Activated CD4-positive, alpha-beta T cell treated with anti-CD3 and anti-CD28 coated beads, Interleukin-2, amount 50 U/mL, for 4 hours (primary cell): ENCODE measurements at places on chromosomes 2 and 18.

DNA sequence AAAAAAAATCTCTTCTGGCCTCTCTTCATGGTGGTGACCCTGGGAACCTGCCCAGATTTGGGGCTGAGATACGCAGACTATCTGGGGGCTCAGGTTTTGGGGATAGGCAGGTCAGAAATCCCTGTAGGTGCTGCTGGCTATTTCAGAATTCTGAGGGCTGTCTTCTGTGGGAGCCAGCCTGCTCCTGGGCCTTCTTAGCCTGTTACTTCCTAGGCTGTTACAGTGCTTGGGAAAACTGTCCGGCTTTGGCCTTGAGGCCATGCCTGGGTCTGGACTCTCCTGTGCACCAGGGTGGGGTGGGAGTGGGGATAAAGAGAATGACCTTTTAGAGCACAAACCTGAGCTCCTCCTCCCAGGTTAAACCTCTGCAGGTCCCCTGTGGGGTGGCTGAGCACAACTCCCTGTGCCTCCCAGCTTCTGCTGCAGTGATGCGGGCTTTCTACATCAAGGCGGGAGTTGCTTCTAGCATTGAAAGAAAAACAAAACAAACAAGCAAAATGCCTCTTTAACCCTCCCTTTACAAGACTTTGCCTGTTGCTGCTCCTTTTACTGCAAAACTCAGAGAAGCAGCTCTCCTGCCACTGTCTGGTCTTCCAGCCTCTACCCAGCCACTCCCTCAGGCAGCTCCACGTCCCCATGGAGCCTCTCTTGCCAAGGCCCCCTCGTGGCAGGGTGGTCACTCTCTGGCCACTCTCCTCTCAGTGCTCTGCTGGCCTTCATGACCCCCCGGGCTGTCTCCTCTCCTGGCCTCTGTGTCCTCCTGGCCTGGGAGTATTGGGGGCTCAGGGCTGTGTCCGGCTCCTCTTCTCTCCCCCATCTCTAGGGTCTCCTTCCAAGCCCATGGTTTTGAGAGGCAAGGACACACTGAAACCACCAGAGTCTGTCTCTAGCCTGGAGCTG is 293.0 kb upstream of the HS6ST1 start:
- DNase-seq = no peak

DNA sequence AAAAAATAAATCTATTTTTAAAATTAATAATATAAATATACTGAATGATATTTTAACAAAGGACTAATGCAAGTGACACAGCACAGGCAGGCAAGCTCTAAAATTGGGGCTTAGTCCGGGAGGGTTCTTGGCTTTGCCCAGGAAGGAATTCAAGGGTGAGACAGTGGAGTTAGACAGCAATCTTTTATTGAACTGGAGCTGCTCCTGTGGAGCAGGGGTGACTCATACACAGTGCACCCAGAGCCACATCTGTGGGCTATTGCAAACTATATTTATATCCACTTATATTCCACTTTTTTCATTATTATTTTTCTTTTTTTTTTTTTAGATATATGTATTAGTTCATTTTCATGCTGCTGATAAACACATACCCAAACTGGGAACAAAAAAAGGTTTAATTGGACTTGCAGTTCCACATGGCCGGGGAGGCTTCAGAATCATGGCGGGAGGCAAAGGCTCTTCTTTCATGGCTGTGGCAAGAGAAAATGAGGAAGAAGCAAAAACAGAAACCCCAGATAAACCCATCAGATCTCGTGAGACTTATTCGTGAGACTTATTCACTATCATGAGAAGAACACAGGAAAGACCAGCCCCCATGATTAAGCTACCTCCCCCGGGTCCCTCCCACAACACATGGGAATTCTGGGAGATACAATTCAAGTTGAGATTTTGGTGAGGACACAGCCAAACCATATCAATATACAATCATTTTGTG is 437.1 kb downstream of the BCL11A start:
- DNase-seq = no peak

DNA sequence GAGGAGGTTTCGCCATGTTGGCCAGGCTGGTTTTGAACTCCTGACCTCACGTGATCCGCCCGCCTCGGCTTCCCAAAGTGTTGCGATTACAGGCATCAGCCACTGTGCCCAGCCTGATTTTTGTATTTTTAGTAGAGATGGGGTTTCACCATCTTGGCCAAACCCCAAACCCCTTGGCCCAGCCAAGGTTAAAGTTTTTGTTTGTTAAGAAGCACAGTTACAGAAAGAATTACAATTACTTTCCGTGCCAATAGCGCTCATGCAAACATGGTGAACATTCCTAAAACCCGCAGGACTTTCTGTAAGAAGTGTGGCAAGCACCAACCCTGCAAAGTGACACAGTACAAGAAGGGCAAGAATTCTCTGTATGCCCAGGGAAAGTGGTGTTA is 26.1 kb downstream of the ITSN2 start:
- DNase-seq = no peak

- no peak for DNase-seq
Observed at GRCh38 chr2:74735009-74735408, 81.0 kb downstream of the SEMA4F start.

DNA sequence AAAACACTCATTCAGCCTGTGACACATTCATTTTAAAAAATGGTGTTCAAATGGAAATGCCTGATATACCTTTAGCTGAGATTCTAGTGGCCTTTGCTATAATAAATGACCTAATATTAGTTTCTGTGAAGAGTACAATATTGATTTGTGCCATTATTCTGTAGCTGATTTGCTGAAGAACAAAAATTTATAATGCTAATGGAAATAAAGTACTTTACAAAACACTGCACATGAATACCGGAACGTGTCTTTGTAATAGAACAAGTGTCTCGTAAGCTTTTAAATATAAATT is 138.7 kb downstream of the WDR7 start:
- DNase-seq = no peak

GRCh38 chr2:8693157-8693821 is 11.4 kb downstream of the ID2 start:
- DNase-seq = no peak

DNA sequence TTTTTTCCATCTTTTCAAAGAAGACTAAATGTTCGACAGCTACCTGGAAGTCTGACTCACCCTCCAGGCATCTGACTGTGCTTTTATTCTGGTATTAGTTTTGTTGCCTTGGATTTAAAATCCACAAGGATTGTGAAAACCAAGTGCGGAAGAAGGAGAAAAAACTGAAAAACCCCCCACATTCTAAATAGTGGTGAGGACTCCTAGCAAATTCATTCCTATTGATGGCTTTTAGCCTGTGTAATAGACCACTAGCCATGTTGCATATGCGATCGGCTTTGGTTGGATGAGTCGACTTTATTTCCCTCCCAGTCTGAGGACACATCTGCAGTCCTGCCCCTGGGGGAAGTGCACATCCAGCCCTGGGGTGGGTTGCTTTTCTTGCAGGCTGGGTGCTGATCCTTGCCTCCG is 16.9 kb downstream of the LDLRAD4 start:
- DNase-seq = no peak

- DNase-seq = no peak
Observed at GRCh38 chr18:31225668-31226067, 63.0 kb upstream of the DSC1 start.

DNA sequence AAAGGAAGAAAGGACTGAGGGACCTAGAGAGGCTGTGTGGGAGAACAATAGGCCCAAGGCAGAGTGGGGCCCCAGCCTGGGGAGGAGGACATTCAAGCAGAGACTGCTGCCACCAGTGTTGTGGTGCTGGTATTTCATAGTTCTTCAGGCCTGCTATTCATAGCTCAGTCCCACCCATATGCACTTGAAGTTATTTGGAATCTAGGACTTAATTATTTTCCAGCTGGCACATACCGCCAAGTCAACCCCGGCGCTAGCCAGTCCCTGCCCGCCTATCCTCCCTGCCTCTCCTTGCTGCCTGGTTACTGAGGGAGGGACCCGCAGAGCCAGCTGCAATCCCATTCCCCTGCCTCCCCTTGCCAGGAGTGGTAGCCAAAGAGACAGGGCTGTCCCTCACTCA is 141.2 kb downstream of the CABLES1 start:
- no peak for DNase-seq

DNA sequence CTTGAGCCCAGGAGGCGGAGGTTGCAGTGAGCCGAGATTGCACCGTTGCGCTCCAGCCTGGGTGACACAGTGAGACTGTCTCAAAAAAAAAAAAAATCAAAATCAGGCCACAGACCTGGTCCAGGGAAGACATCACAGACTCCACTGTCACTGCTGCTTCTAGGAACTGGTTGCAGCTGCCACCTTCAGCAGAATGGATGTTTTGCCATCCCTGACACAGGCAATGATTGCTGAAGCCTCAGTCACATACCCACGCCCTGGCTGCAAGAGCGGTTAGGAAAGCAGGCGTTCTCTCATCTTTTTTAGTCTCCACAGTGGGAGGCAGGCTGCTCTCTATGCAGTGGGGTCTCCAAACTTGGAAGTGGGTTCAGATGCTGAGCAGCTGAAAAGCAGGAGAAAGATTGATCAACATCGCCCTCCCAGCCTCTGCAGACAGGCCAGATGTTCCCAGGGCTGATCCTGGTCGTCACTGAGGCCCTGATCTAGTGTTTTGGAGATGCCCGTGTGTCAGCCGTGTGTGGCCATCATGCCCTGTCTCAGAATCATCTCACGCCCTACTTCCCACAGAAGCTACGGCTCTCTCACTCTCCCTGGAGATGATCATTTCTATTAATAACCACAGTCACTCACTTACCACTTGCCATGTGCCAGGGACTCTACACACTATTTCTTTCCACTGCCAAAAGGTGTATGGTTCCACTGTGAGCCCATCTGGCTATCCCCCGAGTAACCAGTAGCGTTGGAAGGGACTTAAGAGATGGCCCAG is 91.8 kb downstream of the PLB1 start:
- no peak for DNase-seq

- no peak for DNase-seq
Observed at GRCh38 chr2:25497229-25497917, 155.6 kb upstream of the DNMT3A start.

DNA sequence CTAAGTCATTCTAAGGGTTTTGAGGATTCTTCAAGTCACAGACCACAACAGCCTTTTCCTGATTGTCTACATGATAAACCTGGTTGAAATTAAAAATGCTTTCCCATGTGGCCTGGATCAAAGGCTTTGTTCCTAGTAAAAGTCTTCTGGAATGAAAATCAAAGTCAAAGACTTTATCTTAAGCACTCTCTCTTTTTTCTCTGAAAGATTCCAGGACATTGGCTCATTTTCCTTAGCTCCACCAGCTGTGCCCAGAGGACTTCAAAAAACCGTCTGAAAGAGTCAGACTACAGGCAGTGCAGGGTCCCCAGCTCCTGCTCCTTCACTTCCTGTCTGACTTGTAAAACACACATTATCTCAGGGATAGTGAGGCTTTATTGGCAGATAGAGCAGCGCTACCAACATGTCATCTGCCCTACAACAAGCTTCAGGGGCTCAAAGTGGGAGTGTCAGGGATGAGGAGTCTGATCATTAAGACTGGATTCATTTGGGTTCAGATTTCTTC is 148.2 kb downstream of the ESCO1 start:
- DNase-seq = no peak

GRCh38 chr2:222842491-222843174 is 18.2 kb upstream of the ACSL3 start:
- DNase-seq = no peak
